ENCODE measurements at places on chromosomes 2 and 18. TPM values are rescaled to one million over a fixed set of nuclear protein-coding genes. Genes with fewer than 3 reads are reported as not detected.

The COL4A3 gene
- polyA plus RNA-seq: 0.01 TPM

DNA sequence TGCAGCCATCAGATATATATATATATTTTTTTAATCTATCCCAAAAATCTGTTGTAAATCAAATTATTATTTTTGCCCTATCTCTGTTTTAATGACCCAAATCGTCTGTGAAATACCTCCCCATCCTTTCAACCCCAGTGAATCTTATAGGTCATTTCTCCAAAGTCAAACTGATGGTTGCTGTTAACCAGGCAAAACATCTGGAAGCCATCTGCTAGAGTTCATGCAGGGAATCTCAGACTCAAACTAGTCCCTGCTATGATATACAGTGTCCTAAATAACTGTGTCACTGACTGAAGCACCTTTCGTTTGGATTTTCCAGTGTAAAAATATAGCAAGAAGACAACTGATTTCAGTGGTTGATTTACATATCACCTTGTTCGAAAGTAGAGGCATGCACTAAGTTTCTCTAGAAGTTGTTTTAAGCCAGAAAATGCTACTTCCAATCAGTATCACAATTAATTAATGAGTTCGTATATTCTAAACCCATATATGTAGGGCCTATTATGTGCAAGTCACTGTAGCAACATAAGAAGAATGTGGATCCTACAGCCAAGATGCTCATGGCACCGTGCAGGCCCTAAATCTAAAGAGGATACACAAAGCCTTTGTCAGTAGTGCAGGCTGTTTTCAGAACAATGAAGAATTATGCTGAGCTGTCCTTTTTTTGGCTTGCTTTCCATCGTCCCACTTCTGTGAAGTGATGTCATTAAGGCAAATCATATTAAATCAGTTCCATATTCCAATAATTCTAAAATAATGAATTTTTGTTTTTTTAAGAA lies 566.0 kb downstream of the STK39 start:
- H3K27ac ChIP-seq: no peak overlapping the region
- H3K4me1 ChIP-seq: no peaks in the 10 kb centered on the region
- H3K36me3 ChIP-seq: no peaks in the 10 kb centered on the region

- no peaks in the 10 kb centered on the region for H3K36me3 ChIP-seq
- H3K27me3 ChIP-seq: no peaks in the 10 kb centered on the region
- no peak overlapping the region for H3K27ac ChIP-seq
- H3K4me1 ChIP-seq: no peaks in the 10 kb centered on the region
- DNase-seq: peak; percentile 12
These were observed 308.4 kb downstream of the XIRP2 start for GRCh38 chr2:167196461-167197252.

DNA sequence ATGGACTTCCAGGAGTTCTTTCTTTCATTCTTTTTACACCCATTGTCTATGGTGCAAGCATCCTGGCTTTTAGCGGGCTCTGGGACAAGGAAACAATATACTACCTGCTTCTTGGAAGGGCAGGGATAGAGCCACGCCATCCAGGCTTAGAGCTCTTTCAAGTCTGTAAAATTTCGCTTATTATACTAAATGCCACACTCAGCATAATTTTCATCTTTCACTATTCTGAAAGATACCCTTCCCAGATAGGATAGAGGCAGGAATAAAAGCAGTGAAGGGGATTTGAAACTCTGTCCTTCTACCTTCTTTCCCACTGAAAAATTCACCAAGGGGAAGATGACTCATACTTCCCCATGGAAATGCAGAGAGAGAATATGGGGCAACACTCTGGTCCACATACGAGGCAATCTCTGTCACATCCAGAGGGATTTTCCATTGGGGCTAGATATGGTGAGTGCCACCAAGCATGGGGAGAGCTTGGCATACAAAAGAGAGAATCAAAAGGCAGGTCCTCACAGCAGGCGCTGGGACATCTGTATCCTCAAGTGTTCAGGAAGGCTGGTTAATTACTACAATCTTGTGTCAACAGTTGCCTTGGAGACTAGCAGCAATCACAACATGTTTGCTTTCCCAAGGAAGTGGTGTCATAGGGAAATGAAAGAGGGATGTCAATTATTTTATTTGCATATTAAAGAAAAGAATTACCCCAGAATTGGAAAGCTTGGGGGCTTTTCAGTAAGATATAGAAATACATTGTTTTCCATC lies 127.6 kb downstream of the TDRD15 start:
- H3K36me3 ChIP-seq: no peaks in the 10 kb centered on the region
- no peak overlapping the region for H3K27ac ChIP-seq
- H3K4me3 ChIP-seq: no peak overlapping the region
- H3K27me3 ChIP-seq: no peaks in the 10 kb centered on the region
- no peaks in the 10 kb centered on the region for H3K4me1 ChIP-seq
- DNase-seq: peak; percentile 55

- no peaks in the 10 kb centered on the region for H3K4me1 ChIP-seq
- peak; percentile 4 for DNase-seq
- H3K27me3 ChIP-seq: no peaks in the 10 kb centered on the region
- H3K4me3 ChIP-seq: no peak overlapping the region
- H3K27ac ChIP-seq: no peak overlapping the region
These were observed 141.8 kb downstream of the GRB14 start for GRCh38 chr2:164479460-164479859.

The FNDC4 gene
- 5.8 TPM for polyA plus RNA-seq

DNA sequence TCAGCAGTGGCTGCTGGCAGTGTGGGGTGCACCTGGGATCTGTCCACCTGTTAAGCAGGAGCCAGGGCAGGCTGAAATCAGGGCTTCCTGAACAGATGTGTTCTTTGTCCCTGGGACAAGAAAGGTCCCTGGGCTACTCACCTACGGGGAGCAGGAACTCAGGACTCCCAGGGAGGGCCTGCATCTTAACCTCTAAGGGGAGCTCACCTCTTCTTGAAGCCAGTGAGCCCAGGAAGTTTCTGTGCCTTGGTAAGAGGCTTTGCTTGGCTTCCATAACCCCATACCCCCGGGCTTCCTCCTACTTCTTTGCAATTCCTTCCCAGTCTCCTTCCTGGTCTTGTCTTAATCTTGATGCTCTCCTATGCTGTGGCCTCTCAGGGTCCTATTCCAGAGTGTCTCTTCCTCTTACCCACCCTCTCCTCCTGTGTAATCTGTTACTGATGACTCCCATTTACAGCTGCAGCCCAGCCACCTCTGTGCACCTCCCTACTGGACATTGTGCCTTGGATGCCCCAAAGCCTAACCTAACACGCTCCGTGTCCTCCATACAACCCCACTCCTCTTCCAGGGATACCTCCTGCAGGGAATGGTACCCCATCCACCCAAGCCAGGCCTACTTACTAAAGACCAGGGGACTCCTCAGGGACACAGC lies 55.7 kb upstream of the MAPRE3 start:
- H3K27me3 ChIP-seq: peaks cover 26% of the 10 kb centered on the region
- no peaks in the 10 kb centered on the region for H3K36me3 ChIP-seq
- H3K4me1 ChIP-seq: no peaks in the 10 kb centered on the region
- H3K4me3 ChIP-seq: no peak overlapping the region
- no peak for DNase-seq

DNA sequence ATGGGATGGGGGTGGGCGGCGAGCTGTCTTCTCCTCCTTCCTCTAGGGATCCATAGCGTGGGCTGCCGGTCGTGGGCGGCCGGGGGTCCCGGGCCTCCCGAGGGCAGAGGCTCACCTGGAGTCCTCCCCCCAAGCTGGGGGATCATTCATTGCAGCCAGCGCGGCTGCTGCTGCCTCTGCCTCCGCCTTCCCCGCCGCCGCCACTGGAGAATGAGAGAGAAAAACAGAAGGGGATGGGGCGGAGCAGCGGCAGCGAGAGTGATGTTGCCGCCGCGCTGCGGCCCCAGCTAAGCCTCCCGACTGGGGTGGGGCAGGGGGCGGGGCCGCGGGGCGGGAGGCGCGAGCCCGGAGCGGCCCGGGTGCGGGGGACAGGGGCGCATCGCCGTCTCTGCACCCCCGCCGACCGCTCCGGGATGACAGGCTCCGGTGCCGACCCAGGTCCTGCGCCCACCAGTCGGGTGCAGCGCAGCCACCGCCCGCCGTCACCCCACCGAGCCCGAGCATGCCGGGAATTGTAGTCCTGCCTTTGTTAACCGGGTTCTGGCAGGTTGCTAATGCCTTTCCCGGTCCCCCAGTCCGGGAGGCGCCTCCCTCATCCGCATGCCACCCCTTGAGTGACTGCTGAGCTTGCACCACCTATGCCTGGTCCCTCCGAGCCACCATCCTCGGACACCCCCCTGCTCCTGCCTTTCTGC lies at the start of gene KIF3C:
TSS of gene KIF3C (minus strand) at position 225 of the 695 bp plus-strand sequence. CDS start 580 bp downstream, outside the sequence.
- peak within 1 kb of the TSS; percentile 62 for H3K4me3 ChIP-seq
- H3K4me1 ChIP-seq: peaks cover 12% of the 10 kb centered on the region
- no peak within 1 kb of the TSS for H3K27ac ChIP-seq

DNA sequence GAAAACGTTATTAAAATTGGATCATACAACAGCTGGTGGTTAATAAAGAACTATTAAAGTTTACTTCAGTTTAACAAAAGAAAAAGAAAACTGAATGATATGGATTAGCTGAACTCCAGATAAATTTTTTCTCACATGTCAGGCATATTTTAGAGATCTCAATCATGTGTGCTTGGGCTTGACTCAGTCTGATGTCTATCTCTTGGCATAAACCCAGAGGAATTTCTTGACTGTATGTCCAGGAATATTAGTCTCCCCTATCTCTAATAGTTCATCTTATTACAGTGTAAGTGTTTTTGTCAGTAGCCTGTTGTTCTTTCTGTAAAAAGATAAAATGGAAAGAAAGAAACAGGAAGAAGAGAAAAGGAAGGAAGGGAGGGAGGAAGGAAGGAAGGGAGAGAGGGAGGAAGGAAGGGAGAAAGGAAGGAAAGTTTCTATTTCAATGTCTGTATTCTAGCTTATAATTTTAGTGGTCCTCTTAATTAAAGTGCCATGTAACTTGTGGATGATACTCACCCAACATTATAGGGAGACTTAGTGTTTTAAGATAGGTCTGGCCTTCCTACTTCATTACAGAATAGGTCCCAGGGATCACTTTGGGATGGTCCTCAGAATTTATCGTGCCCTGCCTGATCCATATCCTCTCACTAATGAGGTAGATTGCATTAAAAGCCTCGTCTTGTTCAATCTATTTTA lies 99.7 kb upstream of the UGP2 start:
- DNase-seq: no peak
- H3K27me3 ChIP-seq: no peaks in the 10 kb centered on the region
- no peaks in the 10 kb centered on the region for H3K36me3 ChIP-seq
- no peak overlapping the region for H3K4me3 ChIP-seq
- H3K4me1 ChIP-seq: no peaks in the 10 kb centered on the region

- no peaks in the 10 kb centered on the region for H3K36me3 ChIP-seq
- DNase-seq: no peak
These were observed 58.7 kb downstream of the C18orf54 start for GRCh38 chr18:54416436-54416835.

GRCh38 chr2:18454692-18455235 lies 105.7 kb downstream of the RDH14 start:
- no peaks in the 10 kb centered on the region for H3K27me3 ChIP-seq
- no peaks in the 10 kb centered on the region for H3K4me1 ChIP-seq
- no peak overlapping the region for H3K4me3 ChIP-seq
- no peak overlapping the region for H3K27ac ChIP-seq
- H3K36me3 ChIP-seq: no peaks in the 10 kb centered on the region
- DNase-seq: no peak

- H3K36me3 ChIP-seq: no peaks in the 10 kb centered on the region
- no peak overlapping the region for H3K27ac ChIP-seq
- no peak overlapping the region for H3K4me3 ChIP-seq
- H3K27me3 ChIP-seq: no peaks in the 10 kb centered on the region
These were observed 529.7 kb upstream of the CDH7 start for GRCh38 chr18:65221115-65221514.

The GCG gene
- polyA plus RNA-seq: 15.5 TPM

The IL36RN gene
- not detected for polyA plus RNA-seq

The DSC2 gene
- polyA plus RNA-seq: 12.7 TPM

DNA sequence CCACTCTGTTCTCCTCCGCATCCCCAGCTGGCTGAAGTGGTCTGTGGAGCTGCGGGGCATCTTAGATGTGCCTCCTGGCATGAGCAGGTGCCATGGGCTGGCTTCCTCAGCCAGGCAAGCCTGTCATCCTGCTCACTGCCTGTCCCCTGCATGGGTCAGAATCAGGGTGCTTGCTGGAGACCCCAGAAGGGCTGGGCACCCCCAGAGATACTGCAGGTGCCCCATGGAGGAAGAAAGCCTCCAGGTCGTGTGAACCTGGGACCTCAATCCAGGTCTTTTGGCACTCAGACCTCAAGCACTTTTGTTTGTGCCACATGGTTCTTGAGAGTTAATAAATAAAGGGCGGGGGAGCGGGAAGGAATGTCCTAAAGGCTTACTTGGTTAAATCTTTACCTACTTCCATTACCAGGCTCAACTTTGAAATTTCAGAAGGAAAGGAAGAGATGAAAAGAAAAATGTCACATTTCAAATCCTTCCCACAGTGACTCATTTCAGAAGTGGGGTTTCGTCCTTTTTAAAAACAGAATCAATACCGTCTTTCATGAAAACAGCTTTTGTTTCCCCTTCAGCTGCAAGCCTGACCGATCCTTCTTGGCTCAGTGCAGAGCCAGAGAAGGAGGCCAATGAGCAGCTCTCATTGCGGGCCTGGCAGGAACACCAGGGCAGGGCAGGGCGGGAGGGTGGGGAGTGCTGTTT lies 69.9 kb downstream of the RHOB start:
- H3K27me3 ChIP-seq: no peaks in the 10 kb centered on the region
- H3K4me1 ChIP-seq: peaks cover 6% of the 10 kb centered on the region
- no peaks in the 10 kb centered on the region for H3K36me3 ChIP-seq
- no peak overlapping the region for H3K27ac ChIP-seq
- no peak overlapping the region for H3K4me3 ChIP-seq
- no peak for DNase-seq

The FAHD2B gene
- 1.9 TPM for polyA plus RNA-seq

The DPP10 gene
- polyA plus RNA-seq: 1.6 TPM

The SERPINB3 gene
- polyA plus RNA-seq: 0.81 TPM

- no peak overlapping the region for H3K27ac ChIP-seq
- no peaks in the 10 kb centered on the region for H3K4me1 ChIP-seq
- no peaks in the 10 kb centered on the region for H3K27me3 ChIP-seq
- no peaks in the 10 kb centered on the region for H3K36me3 ChIP-seq
- no peak for DNase-seq
These were observed 72.0 kb upstream of the REV1 start for GRCh38 chr2:99561804-99562203.

The IL18RAP gene
- polyA plus RNA-seq: 0.27 TPM

The CLEC4F gene
- polyA plus RNA-seq: 0.54 TPM

The SLC16A14 gene
- 2.0 TPM for polyA plus RNA-seq

The MFSD2B gene
- not detected for polyA plus RNA-seq

DNA sequence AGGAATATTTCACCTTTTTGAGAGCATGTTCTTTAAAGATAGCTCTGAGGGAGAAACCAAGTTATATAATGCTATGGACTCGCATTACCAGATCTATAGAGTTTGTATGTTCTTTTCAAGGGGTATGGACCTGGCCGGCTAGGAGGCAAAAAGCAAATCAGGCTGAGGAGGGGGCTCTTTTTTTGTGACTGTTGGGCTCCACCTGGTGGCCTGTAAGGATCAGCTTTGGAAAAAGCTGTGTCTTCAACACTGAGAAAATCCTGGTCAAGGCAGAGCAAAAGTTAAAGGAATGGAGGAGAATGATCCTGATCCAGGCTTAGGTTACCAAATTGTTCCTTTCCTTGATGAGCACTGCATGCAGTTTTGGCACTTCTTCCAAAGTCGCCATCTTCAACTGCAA lies 180.5 kb downstream of the DIS3L2 start:
- no peak overlapping the region for H3K27ac ChIP-seq
- H3K4me3 ChIP-seq: no peak overlapping the region
- DNase-seq: peak; percentile 9
- peaks cover 4% of the 10 kb centered on the region for H3K36me3 ChIP-seq

The IL1RN gene
- 21.3 TPM for polyA plus RNA-seq

The SLC23A3 gene
- 13.0 TPM for polyA plus RNA-seq

The IRS1 gene
- polyA plus RNA-seq: 5.6 TPM

The ERBB4 gene
- 0.13 TPM for polyA plus RNA-seq

The CNDP1 gene
- 6.2 TPM for polyA plus RNA-seq
